ENCODE measurements at places on chromosomes 7 and 10.

DNA sequence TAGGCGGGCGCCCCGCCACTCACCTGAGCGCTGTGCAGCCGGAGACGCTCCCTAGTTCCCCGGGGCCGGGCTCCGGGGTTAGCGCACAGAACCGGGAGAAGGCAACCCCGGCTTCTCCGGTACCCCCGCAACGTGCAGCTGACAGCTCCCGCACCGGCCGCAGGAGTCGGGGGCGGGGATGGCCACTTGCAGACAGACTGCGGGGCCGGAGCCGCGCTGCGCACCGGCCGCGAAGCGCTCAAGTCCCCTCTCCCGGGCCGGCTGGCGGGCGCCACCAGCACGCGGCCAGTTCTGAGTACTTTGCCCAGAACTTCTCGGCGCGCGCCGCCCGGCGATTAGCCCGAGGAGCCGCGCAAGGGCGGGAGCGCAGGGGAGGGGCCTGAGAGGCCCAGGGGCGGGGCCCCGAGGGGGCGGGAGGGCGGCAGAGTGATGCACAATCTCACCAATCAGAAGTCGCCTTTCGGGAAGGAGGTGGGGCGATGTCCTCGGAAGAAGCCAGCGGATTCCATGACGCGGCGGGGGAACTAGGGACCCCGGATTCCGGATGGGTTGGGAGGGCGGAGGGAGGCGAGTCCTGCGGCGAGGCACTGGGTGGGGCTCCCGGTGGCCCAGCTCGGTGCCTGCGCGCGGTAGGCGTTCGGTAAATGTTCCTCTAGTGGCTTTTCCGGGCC, at the start of gene OSBPL3:
TSS of gene OSBPL3 (minus strand) at position 316 of the 671 bp plus-strand sequence. CDS start 87,706 bp downstream, outside the sequence.
- peak; percentile 93 for DNase-seq

- DNase-seq = peak; percentile 73
Measured at GRCh38 chr7:69782917-69783684, 184.8 kb downstream of the AUTS2 start.

- no peak for DNase-seq
Measured at GRCh38 chr7:149868623-149869290, 5.0 kb upstream of the ATP6V0E2 start.

- peak; percentile 73 for DNase-seq
Measured at GRCh38 chr7:134547397-134548054, 1.4 kb upstream of the AKR1B15 start.

DNA sequence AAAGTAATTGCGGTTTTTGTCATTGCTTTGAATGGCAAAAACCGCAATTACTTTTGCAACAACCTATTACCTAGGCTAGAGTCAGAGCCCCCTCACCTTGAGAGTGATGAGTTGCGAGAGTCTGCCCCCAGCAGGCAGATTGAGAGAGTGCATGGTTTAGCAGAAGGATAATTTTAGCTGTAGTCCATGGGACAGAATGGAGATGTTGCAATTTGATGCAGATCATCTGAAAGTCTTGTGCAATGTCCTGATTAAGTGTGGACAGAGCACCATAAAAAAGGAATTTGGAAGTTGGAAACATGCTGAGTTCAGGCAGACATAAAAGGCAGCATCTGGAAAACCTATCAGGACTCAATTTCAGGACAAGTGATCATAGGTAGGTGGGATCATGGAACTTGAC, 48.7 kb downstream of the GPR141 start:
- DNase-seq = no peak

DNA sequence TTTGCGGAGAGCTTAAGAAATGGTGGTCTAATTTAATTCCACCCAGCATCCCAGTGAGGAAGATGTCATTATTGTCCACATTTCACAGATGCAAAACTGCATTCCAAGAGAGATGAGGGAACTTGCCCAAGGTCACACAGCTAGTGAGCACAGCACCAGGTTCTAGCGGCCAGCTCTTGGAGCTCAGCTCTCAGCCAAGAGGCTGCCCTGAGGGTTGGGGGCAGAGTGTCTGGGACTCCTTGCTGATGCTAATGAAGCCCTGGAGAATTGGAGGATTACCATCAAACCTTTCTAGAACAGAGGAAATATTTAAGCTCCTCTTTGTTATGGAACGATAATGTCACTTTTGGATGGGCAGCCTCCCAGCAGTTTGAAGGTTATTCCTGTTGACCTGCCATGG, 48.0 kb downstream of the PLPP4 start:
- DNase-seq = no peak

- no peak for DNase-seq
Measured at GRCh38 chr10:111084366-111085255, 7.8 kb downstream of the ADRA2A start.

DNA sequence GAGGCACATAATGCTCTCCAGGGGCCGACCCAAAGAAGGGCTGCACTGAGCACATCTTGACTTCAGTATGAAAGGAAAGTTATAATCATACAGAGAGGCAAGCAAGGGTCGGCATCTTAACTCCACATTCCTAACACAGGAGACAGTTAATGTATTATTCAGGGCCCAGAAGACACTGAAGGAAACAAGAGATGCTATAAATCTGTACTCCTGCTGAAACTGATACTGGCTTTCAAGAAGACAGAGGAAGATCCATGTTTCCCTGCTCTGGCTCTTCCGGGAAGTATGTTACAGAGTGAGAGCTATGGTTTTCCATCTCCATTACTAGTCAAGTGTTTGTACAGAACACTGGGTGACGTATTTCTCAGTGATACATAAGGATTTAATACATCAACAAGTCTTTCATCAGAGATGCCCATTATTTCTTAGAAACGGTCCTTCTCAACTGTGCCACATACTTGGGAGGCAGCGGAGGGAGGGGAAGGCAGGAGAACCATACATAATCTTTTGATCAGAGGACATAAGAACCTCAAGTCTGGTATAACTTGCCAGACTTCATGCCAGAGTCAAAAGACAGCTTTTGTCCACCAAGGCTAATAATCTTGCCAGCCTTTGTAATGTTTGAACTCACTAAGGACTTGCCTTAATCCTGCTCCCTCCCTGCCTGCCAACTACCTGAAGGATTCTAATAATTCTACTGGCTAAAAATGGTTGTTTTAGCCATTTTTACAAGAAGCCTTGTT, 58.1 kb downstream of the ENO4 start:
- no peak for DNase-seq

GRCh38 chr7:28855538-28856217, 102.5 kb downstream of the TRIL start:
- DNase-seq = peak; percentile 59

DNA sequence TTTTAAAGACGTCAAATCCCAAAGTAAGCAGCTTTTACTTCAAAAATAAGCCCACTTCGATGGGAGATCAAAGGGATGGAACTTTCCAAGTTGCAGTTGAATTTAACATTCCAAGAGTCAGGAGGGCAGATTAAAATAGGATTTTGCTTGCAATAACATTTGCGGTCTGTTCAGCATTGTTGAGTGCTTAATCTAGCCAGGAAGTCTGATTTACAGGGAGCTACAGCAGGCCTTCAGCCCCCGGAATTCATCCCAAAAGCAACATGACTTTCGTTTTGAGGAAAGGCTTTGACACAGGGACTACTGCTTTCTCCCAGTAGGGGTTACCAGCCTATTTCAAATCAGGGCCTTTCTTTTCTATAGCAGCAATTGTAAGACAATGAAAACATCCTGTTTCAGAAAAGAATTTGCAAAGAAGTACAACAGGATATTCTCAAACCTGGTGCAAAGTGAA, 279.6 kb upstream of the PITRM1 start:
- peak; percentile 98 for DNase-seq

DNA sequence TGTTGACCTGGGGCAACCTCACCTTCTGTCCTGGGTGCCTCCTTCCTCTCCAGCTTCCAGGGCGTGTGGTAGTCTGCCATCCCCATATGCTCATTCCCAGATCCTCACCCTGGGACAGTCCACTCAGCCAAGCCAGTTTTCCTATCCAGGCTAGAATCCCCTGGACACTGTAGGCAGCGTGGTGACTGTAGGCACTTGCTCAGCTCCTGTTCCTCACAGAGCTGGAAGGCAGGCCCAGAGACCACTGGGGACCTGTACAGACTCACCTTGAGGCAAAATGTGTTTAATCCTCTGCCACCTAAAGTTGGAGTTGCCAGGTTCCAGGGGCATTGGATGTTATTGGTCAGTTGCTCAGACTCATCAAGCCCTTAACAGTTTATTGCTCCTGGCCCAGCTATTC, 2.4 kb upstream of the GRID1 start:
- DNase-seq = no peak

GRCh38 chr7:65225422-65226006, 148.1 kb upstream of the ZNF92 start:
- no peak for DNase-seq

DNA sequence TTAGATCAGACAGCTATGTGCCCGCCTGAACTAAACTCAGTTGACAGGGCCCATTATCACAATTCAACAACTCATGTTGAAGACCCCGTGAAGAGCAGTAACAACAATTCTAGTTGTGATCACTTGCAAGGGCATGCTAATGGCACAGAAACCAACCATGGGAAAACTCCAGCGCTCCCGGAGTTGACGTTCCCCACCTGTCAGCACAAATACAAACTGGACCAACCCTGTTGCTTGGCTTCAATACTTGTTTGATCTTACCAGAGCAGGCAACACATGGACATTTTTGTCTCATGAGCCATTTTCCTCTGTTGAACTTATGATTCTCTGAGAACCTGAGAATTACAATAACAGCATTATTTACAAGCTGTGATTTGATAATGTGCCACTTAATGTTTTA, 119.0 kb upstream of the LANCL2 start:
- DNase-seq = peak; percentile 51

- DNase-seq = no peak
Measured at GRCh38 chr10:110793886-110794285, 77.8 kb upstream of the PDCD4 start.

DNA sequence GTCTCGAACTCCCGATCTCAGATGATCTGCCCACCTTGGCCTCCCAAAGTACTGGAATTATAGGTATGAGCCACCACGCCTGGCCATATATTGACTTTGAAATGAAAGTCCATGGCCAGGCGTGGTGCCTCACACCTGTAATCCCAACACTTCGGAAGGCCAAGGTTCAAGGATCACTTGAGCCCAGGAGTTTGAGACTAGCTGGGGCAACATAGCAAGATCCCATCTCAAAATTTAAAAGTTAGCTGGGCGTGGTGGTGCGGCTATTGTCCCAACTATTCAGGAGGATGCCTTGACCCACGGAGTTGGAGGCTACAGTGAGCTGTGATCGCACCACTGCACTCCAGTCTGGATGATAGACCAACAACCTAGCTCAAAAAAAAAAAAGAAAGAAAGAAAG, 6.0 kb upstream of the CCZ1 start:
- no peak for DNase-seq

DNA sequence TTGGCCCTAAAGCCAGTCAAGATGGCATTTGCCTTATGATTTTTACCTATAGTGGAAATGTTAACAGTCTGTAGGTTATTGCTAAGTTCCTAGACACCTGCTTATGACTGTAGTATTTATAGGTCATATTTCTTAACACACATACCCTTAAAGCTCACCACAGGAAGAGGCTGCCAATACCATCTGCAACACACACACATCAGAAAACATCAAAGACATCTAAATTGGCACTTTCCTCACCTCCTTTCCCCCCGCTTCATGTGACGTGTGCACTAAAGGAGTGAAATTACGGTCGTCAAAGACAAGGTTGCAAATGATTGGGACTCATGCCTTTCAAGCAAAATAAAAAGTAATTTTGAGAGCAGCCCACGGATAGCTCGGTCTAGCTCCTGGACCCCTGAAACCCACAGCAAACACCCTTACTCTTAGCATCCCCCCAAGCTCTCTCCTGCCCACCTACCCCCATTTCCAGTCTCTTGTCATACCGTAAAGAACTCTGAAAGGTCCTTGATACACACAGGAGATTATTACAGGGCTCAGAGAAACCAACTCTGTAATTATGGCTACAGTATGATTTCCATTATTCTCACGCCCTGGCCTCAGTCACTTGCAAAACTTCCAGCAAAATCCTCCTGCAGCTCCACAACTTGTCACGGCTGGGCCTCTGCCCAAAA, 90.5 kb downstream of the PLXNA4 start:
- no peak for DNase-seq

- DNase-seq = no peak
Measured at GRCh38 chr10:88477343-88478085, 105.6 kb downstream of the RNLS start.

GRCh38 chr7:84454174-84454959, 259.8 kb upstream of the SEMA3A start:
- DNase-seq = peak; percentile 38

DNA sequence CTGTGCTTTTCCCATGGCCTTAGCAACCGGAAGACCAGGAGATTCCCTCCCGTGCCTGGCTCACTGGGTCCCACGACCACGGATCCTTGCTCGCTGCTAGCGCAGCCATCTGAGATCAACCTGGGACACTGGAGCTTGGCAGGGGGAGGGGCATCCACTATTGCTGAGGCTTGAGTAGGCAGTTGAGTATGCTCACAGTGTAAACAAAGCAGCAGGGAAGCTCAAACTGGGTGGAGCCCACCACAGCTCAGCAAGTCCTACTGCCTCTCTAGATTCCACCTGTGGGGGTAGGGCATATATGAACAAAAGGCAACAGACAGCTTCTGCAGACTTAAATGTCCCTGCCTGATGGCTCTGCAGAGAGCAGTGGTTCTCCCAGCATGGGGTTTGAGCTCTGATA, 697.0 kb downstream of the SORCS1 start:
- DNase-seq = no peak

GRCh38 chr10:49349390-49349789, 46.5 kb downstream of the DRGX start:
- DNase-seq = no peak

- DNase-seq = no peak
Measured at GRCh38 chr7:26457696-26458327, 166.2 kb downstream of the SNX10 start.

DNA sequence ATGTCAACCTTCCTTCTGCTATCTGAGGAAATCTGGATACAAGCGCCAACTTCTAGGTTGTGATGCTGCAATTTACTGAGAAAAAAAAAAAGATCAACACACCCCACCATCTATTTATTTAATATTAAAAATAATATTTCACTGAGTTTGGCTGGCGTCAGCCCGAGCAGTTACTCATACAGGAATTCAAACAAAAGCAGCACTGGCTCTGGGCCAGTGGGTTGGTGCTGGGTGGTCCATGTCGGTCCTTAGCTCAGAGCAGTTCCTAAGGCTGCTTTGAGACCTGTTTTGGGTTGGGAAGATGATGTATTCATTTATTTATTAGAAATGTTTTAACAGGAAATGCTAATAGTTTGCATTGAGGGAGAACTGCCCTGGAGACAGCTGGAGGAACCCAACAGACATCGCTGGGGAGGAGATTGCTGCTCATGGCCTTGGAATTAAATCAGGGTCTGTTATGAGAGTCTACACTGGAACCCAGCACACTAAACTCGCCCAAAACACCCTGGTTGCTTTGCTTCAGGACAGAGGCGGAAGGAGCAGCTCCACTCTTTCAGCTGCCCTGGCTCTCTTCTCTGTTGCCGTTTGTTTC, 36.3 kb upstream of the GOT1 start:
- no peak for DNase-seq

GRCh38 chr7:132154248-132154647, 422.0 kb downstream of the PLXNA4 start:
- DNase-seq = no peak

GRCh38 chr10:73897693-73898092, 13.2 kb upstream of the PLAU start:
- no peak for DNase-seq

Measured in fibroblast of lung (primary cell).